Hindlimb muscle (tissue), 1 donor: ENCODE measurements at places on chromosomes 2 and 18.
A peak's percentile ranks its signal among the peaks of the same experiment; 100 is the strongest.

DNA sequence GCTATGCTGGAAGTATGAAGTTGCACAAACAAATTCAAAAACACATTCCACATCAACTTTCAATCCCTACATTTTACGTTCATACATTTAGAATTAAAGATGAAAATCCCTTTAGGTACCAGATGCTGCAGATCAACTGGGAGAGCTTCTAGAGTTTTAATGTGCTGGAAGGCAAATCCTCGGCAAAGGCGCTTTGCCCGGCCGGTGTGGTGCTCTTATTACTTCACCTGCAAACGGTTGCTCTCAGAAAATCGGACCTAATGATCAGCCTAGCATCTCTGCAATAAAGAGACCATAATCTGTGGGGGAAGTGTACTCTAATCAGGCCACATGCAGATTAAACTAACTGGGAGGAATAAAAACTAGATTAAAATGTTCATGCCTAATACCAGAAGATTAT is 513.8 kb downstream of the ZEB2 start:
- DNase-seq: no peak

GRCh38 chr18:62037012-62037742 is 144.4 kb upstream of the RNF152 start:
- DNase-seq: no peak

DNA sequence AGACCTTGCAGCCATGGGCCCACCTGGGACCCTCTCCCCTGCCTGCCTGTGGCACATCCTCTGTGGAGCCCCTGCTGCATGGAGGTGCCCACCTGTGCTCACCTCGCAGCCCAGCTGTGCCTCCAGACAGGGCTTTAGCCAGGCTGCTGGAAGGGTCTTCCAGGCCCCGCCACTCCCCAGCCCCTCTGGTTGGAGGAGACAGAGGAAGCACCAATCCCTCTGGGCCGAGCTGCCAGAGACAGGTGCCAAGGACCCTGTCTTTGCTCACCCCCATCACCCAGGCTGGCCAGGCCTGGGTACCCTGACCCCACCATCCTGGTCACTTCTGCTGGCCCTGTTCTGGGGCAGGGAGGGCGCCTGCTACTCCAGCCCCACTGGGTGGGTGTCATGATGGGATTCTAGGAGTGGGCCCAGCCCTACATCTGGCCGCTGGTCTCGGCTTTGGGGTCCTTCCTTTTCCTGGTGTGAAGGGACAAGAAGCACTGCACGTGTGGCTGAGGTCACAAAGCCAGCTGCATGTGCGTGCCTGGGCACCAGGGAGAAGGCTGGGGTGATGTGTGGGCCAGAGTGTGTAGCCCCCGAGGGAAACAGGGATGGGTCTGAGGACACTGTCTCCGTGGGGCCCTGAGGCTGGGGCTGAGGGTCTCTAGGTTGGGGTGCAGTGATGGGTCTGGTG is 9.3 kb upstream of the NEU4 start:
- DNase-seq: no peak

- DNase-seq: no peak
Observed at GRCh38 chr2:30968660-30969397, 161.6 kb upstream of the CAPN13 start.

DNA sequence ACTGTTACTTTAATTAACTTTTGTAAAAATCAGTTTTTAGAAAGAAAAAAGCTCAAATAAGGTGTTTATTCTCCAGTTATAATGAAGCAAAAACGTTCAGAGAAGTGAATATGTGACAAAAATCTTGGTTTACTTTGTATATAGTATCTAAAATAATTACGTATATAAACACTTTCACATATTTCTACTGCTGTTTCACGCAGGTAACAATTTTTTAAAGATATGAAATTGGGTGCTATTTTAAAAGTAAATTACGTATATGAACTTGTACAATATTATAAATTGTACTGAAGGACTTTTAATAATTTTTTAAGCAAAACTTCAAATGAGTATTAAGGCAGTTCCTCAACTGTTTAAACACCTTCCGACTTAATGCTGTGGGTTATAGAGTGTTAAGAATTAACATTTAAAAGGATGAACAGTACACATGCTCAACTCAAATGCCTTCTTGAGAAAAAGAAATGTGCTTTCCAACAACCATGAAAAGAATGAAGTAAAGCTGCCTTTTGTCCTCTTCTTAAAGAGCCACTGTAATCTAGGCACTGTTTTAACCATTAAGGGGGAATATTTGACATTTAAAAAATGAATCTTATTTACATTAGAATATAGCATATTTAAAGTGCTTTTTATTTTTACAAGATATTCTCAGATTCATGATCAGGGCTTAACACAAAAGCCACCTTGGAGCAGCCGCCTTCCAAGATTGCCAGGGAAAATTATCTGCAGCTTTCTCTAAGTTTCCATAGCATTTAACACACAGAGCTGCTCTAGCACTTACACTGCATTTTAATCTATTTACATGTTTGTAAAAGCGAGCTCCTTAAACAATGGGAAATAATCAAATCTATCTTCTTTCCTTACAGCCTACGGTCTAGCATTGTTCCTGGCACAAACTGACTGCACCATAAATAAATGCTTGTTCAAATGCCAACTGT is 56.5 kb upstream of the CDKL4 start:
- DNase-seq: no peak

DNA sequence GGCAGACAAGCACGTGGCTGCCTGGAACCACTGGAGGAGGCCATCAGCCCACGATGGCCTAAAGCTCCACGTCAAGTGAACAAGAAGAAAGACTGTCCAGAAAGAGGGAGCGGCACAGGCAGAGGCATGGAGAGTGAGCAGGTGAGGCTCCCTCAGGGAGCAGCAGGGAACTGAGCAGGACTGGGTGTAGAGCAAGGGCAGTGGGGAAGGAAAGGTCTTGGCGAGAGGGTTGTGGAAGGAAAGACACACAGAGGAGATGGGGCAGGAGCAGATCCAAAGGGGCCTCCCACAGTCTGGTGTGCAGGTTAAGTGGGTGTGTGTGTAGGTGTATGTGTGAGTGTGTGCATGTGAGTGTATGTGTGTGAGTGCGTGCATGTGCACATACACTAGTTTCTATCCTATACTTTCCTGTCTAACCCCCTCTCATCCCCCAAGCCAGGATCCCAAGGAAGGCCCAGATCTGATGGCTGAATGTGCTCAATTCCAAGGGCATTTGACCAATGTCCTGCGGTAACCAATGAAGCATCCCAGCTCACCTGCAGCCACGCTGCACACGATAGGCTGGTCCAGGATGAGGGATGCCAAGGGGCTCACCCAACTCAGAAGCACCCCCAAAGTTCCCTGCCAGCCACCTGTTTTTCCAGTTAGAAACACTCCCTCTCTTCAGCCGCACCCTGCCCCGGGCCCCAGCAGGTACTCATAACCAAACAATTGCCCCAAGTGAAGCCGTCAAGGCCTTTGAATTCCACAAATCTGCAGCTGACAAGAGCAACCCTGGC is 262.5 kb upstream of the RAB6C start:
- DNase-seq: no peak

DNA sequence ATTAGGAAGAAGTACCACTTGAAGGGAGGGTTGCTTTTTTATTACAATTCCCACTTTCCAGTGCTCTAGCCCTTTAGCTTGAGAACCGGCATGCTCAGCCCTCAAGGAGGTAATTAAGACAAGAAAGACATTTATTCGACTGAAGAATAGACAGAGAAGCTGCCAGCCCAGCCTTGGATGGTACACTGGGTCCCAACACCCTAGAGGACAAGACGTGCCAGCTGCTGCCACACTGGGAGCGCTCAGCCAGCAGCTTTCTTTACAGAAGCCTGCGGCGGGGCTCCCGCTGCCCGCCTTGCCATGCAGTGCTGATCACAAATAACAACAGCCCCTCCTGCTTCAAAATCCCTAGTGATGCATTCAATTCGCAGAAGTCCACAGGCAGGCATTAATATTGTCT is 746.3 kb upstream of the RAB6C start:
- DNase-seq: no peak

DNA sequence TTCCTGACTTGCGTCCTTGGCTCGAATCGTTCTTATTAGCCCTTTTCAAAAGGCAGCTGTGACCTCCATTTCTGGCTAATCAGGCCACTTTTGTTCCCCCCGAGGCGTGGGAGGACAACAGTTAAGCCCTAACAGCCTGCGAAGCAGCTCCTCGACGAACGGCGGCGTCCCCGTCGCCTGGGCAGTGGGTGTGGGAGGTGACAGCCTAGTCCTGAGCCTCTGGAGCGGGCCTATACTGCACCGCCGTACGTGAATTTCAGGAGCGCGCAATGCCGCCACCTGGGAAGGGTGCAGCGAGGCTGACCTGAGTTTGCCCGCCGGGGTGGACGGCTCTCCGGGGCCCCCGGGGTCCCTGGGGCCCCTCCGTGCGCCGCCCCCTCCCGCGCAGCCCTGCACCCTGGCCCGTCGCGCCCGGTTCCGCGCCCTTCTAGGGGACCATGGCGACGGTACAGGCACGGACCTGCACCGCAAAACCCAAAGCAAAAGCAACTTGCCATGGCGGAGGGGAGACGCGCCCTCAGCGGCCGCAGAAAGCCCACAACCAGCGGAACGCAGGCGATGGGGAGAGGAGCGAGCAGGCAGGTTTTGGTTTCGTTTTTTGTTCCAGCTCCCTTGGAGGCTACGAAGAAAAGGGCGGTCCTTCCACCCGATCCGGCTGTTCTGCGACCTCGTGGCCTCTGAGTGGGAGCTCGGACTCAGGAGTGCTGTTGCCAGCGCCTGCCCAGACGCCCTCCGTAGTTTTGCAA is at the start of gene RBM43:
RBM43 (minus strand) TSS at position 633 of the 746 bp plus-strand sequence; CDS start at position 497, 136 bp downstream.
- peak; percentile 90 for DNase-seq

DNA sequence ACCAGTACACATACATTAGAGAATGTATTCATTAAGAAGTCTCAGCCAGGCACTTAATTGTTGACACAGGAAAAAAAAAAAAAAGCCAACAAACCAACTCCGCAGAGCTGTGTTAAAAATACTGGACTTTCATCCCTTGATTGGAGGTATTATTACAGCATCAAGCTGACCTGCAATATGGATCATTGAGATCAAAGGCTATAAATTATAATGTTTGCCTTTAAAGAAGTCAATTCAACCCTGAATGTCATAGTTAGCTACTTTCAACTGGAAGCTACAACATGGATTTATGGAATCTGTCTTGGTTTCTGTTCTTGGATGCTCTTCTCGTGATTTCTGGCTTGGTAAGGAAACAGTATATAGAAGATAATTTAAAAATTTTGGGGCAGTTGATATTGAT is at the start of gene MEP1B:
MEP1B (plus strand) TSS at position 250 of the 400 bp plus-strand sequence; CDS start at position 282, 32 bp downstream.
- no peak for DNase-seq

DNA sequence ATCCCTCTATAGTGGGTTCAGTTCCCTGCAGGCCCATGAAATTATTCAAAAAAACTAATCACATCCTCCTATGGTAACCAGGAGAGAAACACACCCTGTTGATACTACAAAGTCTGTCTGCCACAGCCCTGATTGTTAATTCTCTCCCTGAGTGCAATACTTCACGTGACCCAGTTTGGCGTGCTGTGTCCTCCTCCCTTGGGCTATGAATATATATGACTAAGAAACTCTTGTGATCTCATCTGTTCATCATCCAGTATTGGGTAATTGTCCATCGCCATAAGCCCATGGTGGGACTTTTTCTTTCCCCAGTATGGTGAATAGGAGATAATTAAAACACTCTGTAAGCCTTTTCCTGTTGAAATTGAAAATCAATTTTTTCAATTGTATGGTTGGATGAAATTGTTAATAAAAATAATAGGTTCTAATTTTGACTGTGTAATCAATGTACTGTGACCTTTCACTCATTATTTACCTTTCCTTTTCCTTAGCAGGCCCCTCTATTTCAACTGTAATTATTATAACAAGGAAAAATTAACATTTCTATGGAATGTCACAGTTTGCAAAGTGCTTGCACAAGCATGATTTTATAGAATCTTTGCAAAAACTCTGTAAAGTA is 1822.6 kb downstream of the SUCLG1 start:
- DNase-seq: no peak

- DNase-seq: no peak
Observed at GRCh38 chr18:25341831-25342230, 10.1 kb downstream of the ZNF521 start.

- DNase-seq: peak; percentile 74
Observed at GRCh38 chr2:215931256-215931903, 82.0 kb downstream of the MREG start.

DNA sequence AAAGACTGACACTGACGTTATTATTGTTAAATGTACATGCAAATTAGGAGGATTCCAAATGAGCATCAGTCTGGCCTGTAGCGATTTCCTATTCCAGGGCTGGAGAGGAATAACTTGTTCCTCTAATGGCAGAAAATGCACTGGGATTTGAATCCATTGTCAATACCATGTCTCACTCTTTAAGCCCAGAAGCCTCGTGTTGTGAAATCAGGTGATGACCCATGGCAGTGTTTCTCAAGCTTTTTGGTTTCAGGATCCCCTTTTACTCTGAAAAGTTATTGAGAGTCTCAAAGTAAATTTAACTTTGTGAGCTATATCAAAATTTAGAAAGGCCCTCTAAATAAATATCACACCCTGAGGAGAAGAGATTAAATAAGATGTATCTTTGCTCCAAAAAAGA is 279.2 kb downstream of the GALR1 start:
- no peak for DNase-seq

DNA sequence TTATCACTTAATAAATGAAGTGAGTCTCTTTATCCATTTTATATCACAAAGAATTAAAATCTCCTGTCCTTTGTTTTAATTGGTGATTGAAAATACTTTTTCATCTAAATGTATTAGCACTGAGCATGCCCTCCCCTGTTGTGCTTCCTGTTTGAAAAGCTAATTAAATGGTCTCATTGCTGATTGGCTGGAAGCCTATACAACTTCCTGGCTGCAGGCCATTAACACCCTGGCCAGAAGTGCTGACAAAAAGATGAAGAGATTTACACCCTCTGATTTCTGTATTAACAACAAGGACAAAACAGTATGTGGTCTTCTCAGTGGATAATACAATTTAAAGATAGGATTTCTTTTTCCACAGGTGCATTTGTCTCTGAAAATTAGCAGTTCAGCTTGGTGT is 548.0 kb downstream of the DCC start:
- DNase-seq: no peak

DNA sequence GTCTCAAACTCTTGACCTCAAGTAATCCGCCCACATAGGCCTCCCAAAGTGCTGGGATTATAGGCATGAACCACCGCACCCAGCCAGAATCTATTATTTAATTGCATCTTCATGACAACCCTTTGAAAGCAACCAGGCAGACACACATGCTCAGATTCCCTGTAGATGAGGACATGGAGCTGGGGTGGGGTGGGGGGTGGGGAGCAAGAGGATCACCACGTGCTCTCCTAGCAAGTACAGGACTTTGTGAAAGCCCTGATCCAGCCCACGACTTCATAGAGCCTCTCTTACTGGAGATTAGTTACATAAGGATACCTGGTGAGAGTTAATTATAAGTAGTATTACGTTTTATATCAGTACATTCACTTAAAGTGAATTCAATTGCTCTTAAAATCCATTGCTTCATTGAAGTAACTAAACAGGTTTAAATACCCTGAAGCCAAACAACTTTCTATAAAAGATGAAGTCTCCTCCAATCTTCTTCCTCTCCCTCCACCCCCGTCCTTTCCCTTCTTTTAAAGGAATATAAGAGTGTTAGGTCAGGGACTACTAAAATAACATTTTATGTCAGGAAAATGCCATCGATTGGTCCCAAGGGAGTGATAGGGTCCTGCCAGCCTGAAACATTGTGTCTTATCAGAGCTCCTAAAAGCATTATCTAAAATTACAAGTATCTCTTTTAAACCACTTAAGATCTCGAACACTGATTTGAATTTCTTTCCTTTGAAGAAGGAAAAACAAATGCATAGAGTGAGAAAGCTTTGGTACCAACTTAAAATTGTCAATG is 123.9 kb downstream of the EPHA4 start:
- DNase-seq: no peak

- no peak for DNase-seq
Observed at GRCh38 chr18:68034296-68034695, 517.8 kb upstream of the DSEL start.
